ENCODE measurements at places on chromosomes 7 and 10. TPM values are rescaled to one million over a fixed set of nuclear protein-coding genes. Genes with fewer than 3 reads are reported as not detected.
A peak's percentile ranks its signal among the peaks of the same experiment; 100 is the strongest.

Gene GOLGA7B
- total RNA-seq: not detected

Gene ACHE
- 5.1 TPM for total RNA-seq

Gene WDR86
- not detected for total RNA-seq

Gene BAZ1B
- 68.2 TPM for total RNA-seq

Gene ODAD2
- not detected for total RNA-seq

Gene GPR26
- total RNA-seq: 0.03 TPM

Gene DMBT1
- total RNA-seq: 0.13 TPM

Gene CYP3A4
- total RNA-seq: 0.11 TPM

Gene HMX2
- total RNA-seq: 19.8 TPM

Gene GALNT17
- total RNA-seq: 0.15 TPM

Gene MYL10
- not detected for total RNA-seq

Gene GFRA1
- 0.05 TPM for total RNA-seq

Gene WNT16
- total RNA-seq: not detected

DNA sequence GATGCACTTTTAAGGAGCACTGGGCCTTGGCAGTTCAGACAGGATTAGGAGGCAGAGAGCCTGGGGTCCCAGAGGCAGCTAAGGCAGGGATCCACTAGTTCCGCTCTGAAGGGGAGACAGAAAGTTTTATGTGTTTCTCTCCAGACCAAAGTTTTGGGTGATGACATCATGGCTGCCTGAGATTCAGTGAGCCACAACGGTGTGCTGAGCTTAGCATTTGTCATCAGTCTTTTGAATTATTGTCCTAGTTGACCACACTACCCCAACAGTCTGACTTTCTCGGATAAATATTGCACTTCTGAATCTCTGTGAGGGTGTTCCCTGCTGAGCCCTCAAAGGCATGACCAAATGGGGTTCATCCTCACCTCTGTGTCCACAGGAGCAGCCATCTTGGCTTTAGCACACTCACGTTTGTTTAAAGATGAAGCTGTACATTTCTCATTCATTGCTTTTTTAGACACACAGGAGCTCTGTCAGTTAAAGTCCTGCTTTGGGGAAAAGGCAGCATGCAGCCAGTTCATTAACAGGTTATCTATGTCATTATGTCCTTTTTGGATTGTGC lies 297.7 kb upstream of the LRGUK start:
- DNase-seq: no peak

DNA sequence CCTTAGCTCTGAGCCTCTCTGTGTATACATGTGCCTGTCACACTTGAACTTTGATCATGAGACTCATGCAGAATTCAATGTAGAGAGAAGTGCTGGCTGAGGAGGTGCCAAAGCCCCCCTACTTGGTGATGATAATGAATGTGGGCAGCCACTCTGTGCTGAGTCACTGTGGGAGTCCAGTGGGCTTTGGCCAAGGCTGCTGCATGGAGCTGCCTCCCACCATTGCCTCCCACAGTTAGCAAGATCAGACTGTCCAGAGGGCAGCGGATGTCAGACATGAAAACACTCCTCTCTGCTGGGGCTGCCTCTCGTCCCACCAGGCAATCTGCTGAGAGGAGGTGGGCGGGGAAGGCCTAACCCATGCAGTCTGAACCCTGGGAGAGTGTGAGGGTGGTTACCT lies 180.3 kb downstream of the SH2D4B start:
- DNase-seq: no peak

DNA sequence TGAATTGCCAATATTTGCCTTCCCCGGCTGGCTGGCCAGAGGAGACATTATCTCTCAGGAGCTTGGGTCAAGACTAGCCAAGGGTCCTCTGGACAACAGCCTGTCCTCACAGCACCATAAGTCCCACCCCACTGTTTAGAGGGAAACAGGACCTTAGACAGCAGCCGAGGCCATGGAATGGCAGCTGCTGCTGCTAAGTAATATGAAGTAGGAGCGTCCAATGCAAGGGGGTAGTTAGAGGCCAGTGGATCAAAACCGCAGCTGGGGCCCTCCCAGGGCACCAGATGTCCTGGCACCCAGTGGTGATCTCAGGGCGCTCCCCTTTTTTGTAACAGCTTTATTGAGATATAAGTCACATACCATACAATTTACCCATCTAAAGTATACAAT lies 12.9 kb upstream of the KCP start:
- no peak for DNase-seq

- no peak for DNase-seq
Observed at GRCh38 chr10:12622016-12622415, 272.7 kb downstream of the CAMK1D start.

- no peak for DNase-seq
Observed at GRCh38 chr10:79582096-79582495, 21.9 kb upstream of the SFTPA2 start.

GRCh38 chr7:30231271-30231670 lies 53.1 kb upstream of the ZNRF2 start:
- no peak for DNase-seq

GRCh38 chr10:62454687-62455397 lies 80.7 kb downstream of the ZNF365 start:
- no peak for DNase-seq

DNA sequence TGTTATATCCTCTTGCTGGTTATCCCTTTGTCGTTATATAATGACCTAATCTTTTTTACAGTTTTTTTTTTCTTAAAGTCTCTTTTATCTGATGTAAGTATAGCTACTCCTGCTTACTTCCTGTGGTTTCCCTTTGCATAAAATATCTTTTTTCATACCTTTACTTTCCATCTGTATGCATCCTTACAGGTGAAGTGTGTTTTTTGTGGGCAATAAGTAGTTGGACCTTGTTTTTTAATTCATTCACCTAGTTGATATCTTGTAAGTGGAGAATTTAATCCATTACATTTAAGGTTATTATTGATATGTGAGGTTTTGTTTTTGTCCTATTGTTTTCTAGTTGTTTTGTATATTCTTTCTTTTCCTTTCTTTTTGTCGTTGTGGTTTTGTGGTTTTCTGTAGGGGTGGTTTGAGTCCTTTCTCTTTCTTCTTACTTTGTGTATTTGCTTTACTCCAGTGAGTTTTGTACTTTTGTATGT lies 168.6 kb downstream of the MLLT10 start:
- DNase-seq: peak; percentile 31

DNA sequence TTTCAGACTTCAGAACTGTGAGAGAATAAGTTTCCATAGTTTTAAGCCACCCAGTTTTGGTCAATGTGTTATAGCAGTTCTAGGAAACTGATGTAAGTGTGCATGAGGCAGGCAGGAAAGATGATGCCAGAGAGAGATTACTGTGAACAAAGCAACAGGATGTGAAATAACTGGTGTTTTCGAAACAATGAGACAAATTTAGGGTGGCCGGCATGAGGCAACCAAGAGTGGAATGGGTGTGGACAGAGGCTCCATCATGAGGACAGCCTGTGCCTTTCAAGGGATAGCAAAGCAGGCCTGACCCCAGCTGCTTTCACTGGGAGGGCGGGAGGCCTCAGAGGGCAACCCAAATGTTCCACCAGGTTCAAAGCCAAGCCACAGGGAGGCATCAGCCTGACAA lies 67.3 kb upstream of the UCN3 start:
- DNase-seq: no peak

GRCh38 chr7:111841596-111842205 lies 279.4 kb upstream of the IMMP2L start:
- no peak for DNase-seq

- DNase-seq: no peak
Observed at GRCh38 chr10:7474388-7474787, 63.6 kb upstream of the SFMBT2 start.

- DNase-seq: peak; percentile 73
Observed at GRCh38 chr7:121372376-121373010, 23.6 kb downstream of the FAM3C start.

DNA sequence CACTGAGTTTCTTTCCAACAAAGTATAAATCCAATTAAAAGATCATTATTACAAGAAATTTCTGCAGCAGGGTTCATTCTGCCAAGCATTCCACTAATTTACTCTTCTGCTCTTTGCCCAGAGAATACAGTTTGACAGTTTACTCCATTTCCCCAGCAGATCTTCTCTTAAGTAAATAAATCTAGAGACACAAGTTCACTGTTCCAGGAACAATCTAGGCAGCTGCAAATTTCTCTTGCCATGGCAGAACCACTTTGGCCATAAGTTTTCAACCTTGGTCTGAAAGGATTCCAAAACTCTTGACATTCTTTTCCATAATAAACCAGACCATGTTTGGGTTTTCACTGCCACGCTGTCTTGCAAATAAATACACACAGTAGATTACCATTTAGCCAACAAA lies 11.5 kb downstream of the RGS10 start:
- no peak for DNase-seq

DNA sequence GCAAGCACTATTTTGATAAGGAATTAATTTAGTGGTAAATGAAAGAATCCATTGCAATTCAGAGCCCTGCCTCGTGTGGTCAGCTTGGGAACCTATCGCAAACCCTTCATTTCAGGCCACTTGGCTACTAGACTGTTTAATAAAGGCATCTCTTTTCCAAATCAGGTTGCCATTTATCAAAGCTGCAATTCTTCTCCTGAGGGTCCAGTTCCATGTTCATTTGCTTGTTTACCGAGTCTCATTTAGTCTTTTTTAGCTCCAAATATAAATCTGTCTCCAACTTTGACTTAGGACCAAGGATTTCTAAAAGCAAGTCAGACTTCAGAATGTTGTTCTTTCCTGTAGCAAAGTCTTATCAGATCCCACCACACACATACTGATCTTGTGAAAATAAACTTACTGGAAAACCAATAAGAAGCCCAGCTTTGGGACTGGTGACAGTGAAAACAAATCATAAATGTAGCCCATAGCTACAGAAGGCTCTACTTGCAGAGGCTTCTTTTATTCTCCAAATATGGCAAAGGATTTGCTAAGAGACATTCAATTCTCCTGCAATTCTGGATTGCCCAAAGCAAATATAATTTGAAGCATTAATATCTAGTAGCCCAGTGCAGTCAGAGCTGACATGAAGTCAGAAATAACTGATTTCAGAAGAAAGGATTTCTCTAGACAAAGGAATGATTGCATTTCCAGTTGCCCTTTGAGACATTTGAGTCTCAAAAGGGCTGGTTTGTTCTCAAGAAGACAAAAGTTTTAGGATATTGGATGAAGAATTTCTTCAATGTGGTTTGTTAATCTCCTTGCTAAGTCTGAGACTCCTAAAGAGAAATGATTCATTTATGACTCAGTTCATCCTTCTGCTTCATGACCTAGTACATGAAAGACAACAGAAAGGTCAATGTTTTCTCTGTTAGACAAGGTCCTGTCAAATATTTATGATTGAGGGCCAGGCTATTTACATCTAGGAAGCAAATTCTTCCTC lies 28.0 kb downstream of the PPP1R3C start:
- DNase-seq: no peak

DNA sequence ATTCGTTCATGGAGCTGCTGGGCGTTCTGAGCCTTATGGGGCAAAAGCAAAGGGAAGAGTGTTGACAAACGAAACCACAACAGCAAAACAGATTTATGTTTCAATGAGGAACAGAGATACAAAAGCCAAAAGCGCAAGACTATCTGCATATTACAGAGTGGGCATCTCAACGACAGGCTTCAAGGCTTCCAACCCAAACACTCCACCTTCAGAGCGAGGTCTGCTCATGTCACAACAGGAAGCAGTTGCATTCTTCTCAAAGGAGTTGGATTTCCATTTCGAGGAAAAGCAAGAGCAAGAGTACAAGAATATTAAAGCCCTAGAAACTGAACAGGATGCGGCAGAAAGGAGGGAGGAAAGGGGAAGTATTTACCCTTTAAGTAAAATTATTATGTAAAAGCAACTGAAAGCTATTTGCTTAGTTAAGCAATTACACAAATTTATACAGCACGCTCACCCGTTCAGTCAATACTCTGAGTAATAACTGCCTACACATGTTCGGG lies 189.3 kb downstream of the ELMO1 start:
- no peak for DNase-seq
